Inflammatory macrophage treated with lipopolysaccharide for 4 hours (primary cell): ENCODE measurements at places on chromosomes 5 and 9.

GRCh38 chr5:89053547-89053946 lies 170.6 kb upstream of the MEF2C start:
- no peak for DNase-seq

DNA sequence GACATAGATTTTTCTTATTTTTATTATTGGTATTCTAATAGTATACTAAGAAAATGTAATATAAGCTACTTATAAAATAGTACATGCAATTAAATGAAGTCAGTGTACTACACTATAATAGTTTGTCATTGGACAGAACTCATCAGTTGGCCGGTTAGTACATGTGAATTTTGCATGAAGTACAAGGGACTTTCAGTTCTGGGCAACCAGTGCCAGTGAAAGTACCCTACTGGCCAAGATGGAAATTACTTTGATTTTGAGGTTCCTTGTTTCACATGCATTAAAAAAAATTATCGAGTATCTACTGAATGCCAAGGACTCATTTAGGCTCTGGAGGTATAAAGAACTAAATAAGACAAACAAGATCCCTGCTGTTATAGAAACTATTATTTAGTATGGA lies 213.4 kb upstream of the ELL2 start:
- peak; percentile 53 for DNase-seq

GRCh38 chr5:124395287-124395686 lies 351.2 kb downstream of the ZNF608 start:
- DNase-seq, result no peak

DNA sequence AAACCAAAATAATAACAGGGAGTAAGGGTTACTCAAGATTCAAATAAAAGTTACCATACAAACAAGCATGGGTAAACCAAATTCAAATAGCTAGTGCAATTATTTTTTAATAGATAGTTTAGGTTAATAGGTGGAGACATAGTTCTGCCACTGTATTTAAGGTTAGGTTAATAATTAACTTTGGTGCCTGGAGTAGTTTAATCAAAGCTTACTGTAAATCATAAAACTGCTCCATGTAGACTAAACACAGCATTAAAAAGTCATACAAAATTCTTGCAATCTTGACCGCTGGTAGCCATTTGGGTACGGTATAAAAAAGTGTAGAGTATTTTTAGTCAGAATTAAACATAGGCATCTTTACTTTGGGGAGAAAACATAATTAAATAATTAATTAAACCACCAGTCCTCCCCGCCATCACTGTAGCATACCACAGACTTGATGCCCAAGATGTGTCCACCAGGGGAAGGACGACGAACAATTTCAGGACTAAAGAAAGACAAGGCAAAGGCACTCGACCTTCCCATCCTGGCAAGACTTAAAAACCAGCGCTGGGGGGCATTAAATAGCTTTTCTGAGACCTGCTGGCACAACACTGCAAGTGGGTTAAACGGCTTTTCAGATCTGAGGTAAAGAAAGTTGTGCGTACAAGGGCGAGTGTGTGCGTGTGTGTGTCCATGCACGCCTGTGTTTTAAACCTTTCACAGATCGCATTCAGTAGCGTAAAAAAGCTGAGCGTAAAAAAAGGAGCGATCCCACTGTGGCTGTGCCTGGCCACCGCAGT lies 2.9 kb downstream of the SEMA6A start:
- DNase-seq, result no peak

DNA sequence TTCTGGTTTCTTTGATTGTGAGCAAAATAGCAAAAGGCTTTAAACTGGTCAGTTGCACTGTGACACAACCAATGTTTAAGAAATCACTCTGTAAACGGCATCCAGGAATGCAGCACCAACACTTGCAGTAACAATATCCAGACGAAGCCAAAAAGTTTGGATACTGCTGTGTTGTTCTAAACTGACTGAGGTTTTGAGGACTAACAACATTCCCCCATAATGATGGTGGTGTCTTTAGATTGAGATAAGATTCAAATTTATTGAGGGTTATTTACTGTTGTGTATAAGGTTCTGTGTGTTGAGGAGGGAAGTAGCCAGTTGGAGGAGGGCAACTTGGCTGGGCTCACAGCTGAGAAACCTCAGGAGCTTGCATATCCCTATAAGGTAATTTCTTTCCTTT lies 353.6 kb downstream of the BNC2 start:
- no peak for DNase-seq

- DNase-seq, result no peak
Measured at GRCh38 chr9:79736051-79736450, 164.3 kb downstream of the TLE4 start.

DNA sequence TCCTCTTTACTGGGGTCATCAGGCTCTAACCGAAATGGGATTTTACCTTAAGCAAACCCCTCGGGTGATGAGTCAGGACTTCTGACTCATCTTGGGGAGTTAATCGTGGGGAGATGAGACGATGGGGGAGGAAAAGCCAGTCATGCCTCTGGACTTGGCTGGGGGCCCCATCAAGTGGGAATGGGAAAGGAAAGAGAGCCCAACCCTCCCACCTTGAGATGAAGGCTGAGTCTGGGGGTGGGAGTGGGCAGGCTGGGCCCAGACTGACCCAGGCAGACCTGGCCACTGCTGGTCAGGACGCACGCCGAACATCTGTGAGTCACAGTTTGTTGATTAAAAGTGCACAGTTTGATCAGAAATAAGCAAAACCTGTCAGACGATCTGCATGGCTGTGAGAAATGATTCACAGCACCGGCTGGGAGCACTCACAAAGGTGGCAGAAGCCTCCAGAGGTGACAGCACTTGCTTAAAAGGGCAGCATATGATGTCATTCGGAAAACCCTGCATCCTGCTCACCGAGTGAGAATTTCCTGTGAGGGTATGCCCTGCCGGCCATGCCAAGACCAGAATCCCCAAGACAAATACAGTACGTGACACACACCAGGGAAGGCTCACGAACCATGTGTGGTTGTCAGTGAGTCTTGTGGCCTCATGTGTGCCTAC lies 50.0 kb upstream of the SLC25A51 start:
- DNase-seq, result no peak

- no peak for DNase-seq
Measured at GRCh38 chr5:168826246-168826725, 247.1 kb upstream of the PANK3 start.

DNA sequence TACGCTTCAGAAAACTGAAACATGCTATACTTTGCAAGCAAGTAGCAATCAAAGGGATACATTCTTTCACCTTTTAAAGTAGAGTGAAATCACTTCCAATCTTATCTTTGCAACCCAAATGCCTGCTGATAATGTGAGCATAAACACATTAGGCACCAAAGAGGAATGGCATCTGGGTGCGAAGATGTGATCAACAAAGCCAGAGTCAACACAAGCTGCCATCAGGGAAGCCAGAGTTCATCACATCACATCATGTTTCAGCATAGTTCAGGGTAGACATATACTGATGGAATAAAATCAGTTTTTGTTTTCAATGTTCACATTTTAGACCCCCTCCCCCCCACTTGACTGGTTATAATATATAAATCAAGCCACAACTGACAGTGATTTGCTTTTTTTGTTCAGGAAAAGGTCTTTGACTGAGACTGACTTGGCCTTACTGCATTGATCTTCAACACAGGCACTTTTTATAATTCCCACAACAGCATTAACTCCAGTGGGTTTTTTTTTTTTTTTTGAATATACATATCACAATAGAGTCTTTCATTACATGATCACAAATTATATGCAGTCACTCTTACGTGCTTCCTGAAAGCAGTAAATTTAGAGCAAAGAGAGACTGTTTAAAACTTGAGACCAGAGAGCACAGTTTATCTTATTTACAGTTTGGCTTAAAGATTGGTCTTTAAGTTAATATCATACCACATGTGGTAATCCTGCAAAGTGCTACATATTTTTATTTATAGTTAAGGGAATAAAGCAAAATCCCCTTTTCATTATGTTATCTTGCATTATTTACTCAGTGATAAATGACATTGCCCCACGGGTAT lies 20.3 kb downstream of the AOPEP start:
- no peak for DNase-seq

GRCh38 chr9:126292736-126293521 lies 33.7 kb upstream of the MVB12B start:
- no peak for DNase-seq

GRCh38 chr9:115262477-115262876 lies 144.5 kb upstream of the TNC start:
- no peak for DNase-seq

- DNase-seq, result peak; percentile 15
Measured at GRCh38 chr5:146103594-146103993, 1.8 kb downstream of the PLAC8L1 start.

DNA sequence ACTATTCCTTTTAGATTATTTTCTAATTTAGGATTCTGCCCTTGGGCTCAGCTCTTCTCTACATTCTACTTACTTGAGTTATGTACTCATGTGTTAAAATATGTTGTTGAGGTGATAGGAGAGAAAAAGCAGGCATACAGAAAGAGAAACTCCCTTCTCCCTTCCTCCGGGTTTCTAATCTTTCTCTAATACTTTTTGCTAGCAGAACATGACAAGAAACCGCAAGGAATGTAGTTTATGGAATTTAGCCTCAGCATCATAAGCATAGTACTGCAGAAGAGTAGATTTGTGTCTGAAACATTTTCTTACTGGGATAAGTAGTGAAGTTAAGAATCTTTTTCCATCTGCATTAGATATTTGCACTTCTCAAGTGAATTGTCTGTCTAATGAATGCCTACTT lies 139.5 kb upstream of the CYLC2 start:
- no peak for DNase-seq

DNA sequence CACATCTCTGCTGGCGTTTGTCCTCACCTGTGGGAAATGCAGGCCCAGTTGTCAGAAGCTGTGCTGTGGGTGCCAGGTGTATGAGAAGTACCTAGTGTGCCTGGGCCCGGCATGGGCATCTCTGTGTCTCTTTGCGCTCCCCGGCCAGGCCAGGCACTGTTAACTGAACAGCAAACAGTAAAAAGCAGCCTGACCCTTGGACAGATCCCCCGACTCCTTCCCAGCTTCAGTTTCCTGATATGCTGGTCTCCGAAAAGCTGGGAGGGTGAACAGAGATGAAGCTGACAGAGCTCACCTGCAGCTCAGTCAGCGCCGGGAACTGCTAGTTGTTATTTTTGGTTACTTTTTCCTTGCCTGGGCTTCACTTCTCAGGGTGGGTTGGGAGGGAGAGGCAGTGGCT lies 28.9 kb downstream of the RXRA start:
- DNase-seq, result no peak

DNA sequence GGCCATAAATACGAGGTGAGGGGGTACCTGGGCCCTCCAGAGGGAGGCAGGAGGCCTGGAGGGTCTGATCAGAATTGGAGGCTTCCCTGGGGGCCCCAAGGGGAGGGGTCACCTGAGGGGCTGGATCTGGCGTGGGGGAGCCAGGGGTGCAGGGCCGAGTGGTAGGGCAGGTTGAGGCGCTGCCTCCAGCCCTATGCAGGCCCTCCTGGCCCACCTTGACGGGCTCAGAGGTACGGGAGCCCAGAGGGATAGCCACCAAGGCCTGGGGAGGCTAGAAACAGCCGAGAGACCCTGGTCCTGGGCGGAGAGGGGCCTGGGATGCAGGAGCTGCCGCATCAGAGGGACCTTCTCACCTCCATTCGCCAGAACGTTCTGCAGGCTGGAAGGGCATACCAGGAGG lies 24.3 kb downstream of the LHX3 start:
- DNase-seq, result no peak

GRCh38 chr5:96968074-96968473 lies 32.2 kb downstream of the LNPEP start:
- no peak for DNase-seq

DNA sequence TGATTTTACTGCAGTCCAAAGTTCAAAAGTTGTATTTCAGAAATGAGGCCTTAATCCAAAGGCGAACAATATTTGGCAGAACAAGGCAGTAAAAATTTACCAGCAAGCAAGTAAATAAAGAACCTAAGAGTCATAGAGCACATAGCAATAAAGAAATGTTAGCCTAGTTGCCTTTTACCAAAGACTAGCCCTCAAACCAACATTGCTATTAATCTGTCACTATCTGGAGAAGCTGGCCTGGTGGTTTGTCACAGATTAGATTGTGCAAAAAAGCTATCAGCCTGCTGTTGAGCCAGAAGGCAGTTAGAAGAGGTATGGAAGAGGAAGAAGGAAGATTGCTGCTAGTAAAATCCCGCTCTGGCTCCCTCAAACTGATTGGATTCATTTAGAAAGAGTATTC lies 304.7 kb upstream of the KLF4 start:
- DNase-seq, result peak; percentile 30

GRCh38 chr5:152374711-152375275 lies 30.3 kb downstream of the NMUR2 start:
- DNase-seq, result no peak

GRCh38 chr5:77718934-77719610 lies 57.1 kb downstream of the TBCA start:
- no peak for DNase-seq

GRCh38 chr5:78537821-78538220 lies 110.8 kb downstream of the LHFPL2 start:
- peak; percentile 65 for DNase-seq

- DNase-seq, result no peak
Measured at GRCh38 chr5:97778451-97778850, 595.4 kb upstream of the RIOK2 start.

GRCh38 chr9:126070058-126070655 lies 256.5 kb upstream of the MVB12B start:
- DNase-seq, result no peak

DNA sequence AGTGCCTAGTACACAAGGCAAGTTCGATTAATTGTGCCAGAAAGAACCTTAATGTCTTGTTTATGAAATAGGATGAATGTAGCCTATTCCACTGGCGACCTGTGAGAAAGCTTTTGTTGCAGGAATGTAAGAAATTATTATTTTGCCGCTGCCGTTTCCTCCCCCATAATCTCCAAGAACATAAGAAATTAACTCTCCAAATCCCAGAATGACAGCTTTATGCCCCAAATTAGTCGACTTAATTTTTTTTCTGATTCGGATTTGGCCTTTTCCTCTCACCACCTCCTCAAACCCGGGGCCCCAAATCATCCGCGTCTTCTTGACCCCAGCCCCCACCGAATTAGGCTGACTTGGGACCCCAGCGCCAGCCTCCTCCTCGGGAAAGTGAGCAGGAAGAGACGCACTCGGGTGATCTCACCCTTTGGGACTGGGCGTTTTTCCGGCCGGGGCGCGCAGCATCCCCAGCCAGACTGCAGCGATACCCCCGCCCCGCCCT lies 682 bp upstream of the SPTAN1 start:
- no peak for DNase-seq

GRCh38 chr5:103374473-103374963 lies 116.0 kb downstream of the MACIR start:
- DNase-seq, result no peak

- DNase-seq, result peak; percentile 48
Measured at GRCh38 chr9:77649109-77649812, 1.1 kb upstream of the GNA14 start.
